ENCODE measurements at places on chromosomes 16 and 17.

DNA sequence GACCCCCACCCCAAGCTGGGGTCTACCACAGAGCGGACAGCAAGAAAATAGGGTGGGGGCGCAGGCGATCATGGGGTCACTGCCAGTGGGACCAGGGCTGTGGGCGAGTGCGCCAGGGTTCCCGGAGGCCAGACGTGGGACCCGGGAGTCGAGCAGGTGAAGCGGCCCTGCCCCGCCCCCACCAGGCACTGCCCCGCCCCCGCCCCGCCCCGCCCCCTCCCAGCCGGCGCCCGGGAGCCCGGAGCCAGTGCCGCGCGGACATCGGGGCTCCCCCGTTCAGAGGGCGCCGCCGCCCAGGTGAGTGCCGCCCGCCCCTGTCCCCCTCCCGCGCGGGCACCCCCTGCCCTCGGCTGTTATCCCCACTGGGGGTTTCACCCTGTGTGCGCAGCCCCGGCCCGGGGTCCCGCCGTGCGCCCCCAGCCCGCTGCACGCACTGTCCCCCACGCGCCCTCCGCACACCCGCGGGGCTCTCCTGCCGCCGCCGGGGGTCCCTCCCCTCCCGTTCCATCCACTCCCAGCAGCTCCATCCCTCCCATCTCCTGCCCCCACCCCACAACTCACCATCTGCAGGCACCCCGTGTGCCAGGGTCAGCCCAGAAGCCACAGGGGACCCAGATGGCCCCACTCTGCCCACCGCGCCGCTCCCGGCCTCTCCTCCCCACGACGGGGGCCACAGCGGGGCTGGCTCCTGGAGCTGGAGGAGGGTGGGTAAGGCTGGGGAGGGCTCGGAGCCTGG lies at the start of gene SSTR5:
Gene SSTR5 (plus strand): TSS at position 222 of the 736 bp plus-strand sequence. CDS start 6,122 bp downstream, outside the sequence.
- DNase-seq = no peak

DNA sequence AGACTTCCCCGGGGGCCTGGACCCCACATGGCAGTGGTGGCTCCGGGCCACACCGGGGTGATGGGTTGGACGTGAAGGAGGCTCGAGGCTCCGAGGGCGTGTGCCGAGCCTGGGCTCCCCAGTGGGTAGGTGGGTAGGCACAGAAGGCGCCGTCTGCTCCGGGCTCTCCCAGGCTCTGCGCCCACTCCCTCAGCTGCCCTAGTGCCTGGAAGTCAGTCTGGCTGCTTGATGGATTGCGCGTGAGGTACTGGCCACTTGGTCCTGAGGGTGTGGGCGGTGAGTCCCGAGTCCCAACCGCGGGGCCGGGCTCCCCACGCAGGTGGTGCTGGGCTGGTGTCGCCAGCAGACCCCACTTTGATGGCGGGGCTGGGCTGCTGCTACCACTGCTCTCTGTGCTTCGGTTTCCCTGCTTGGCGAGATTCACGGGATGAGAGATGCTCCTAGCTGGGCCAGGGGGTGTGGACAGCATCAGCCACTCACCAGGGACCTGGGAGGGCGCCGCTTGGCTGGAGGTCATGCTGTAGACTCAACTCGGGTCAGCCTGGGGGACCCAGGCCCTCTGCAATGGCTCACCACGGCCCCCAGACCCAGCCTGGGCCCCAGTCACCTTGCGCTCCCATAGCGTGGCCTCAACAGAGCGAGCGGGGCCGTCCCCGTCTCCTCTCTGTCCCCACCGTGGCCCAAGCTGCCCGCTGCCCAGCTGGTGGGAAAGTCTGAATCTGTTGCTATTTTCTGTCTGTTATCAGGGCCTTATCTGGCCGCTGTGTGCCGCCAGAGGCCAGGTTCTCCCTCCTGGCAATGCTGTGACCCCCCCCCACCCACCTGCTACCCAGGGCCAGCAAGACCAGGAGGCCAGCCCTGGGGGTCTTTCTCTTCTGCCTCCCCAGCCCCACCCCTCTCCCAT lies 26.1 kb downstream of the ZFPM1 start:
- no peak for DNase-seq

GRCh38 chr16:11046382-11046931 lies 102.1 kb downstream of the CLEC16A start:
- DNase-seq = no peak

GRCh38 chr16:569445-570254 lies at the start of gene PIGQ:
PIGQ (plus strand) TSS chr16:569968; CDS start chr16:574075, 4,107 bp downstream.
- DNase-seq = peak; percentile 51

DNA sequence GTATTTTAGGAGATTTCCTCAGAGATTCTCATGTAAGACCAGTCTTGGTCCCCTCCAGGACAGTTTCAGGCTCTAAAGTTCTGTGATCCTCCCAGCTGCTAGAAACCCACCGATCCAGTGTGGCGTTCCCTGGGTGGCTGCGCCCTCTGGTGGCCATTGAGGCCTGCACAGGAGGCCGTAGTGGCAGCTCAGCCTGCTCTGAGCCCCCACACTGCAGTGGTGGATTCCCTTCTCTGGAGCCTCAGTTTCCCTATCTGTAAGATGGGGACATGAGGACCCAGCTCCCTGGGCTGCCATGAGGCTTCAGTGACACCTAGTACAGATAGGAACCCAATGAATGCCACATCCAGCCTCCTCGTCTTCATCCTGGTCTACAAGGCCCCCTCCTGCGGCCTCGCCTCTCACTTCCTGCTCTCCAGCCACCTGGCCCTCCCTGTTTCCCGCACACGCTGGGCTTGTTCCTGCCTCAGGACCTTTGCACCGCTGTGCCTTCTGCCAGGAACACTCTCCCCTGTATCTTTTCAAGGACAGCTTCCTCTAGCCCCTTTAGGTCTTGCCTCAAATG lies 16.5 kb downstream of the CCDC102A start:
- peak; percentile 20 for DNase-seq

- DNase-seq = no peak
Observed at GRCh38 chr16:68366062-68366461, 55.2 kb downstream of the PRMT7 start.

DNA sequence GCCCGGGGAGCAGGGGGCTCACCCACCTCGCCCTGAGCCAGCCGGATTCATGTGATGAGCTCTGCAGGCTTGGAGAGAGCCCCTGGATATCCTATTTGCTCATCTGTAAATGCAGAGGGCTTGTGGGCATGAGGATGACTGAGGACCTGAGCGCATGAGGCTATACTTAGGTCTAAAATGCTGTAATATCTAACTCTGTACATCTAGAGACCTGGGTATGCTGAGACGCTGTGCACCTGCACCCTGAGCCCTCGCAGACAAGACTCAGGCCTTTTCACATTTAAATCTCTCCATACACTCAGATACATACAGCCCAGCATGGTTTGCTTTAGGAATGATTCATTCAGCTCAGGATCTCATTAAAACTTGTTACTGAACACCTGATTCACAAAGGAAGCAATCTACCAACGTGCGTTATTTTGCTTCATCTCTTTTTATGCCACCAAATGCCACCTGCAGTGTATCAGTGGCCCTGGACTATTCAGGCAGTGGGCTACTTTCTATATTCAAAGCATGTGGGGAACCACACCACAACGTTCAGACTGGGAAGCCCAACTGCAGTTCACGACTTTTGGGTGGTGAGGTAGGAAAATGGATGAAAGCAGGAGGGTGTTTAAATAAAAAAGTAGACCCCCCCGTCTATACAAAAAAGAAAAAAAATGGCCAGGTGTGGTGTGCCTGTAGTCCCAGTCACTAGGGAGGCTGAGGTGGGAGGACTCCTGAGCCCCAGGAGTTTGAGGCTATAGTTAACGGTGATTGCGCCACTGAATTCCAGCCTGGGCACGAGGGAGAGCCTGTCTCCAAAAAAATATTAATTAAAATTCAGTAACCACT lies 12.0 kb downstream of the USP7 start:
- no peak for DNase-seq

GRCh38 chr16:58472827-58473226 lies 27.1 kb upstream of the NDRG4 start:
- no peak for DNase-seq

DNA sequence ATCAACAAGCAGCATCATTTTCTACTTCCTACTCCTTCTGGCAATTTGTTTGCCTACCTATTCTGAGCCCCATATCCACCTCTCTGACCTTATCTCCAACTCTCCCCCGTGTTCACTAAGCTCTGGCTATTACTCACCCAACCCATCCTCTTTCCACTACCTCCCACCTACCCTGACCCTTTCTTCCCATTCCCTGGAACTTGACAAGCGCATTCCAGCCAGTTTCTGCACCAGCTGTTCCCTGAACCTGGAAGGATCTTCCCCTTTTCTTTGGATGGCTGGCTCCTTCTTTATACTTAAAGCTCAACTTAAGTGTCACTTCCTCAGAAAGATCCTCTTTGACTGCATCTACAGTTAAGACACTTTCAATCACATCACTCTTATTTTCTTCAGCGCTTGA lies 2.2 kb downstream of the DCUN1D3 start:
- DNase-seq = no peak

DNA sequence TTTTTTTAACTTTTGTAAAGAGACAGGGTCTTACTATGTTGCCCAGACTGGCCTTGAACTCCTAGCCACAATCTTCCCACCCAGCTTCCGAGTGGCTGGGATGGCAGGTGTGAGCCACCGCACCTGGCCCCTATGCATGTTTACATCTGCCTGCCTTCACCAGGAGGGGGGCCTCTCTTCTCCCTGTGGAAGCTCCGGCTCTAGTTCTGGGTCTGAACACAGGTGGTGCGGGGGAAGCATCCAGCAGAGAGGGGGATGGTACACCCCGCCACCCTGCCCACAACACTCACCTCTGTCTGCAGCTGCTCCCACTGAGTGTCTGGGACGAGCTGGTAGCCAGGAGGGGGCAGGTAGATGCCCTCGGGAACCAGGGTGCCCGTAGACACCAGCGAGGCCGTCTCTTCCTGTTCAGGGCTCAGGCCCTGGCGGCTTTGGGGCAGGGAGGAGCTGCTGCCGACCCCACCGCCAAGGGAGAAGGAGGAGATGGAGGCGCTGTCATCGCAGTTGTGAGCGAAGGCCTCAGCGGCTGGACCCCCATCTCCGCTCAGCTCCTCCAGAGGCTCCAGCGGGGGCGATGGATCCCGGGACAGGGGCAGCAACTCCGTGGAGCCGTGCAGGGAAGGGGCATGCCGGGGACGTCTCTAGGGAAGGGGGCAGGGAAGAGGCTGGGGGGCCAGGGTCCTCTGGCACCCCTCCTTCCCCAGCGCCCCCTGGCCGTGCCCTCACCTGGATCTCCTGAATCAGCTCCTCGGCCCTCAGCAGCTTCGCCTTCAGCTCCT lies 10.9 kb downstream of the RABEP2 start:
- DNase-seq = no peak

DNA sequence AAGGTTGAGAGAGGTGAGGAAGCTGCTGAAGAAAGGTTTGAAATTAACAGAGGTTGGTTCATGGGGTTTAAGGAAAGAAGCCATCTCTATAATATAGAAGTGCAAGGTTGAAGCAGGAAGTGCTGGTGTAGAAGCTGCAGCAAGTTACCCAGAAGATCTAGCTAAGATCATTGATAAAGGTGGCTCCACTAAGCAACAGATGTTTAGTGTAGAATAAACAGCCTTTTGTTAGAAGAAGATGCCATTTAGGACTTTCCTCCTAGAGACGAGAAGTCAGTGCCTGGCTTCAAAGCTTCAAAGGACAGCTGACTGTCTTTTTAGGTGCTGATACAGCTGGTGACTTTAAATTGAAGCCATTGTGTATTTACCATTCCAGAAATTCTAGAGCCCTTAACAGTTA lies 29.3 kb downstream of the GOSR1 start:
- DNase-seq = no peak

- no peak for DNase-seq
Observed at GRCh38 chr17:32970281-32970680, 21.4 kb upstream of the SPACA3 start.

GRCh38 chr16:69307091-69307490 lies 4.1 kb upstream of the VPS4A start:
- no peak for DNase-seq

GRCh38 chr17:8744086-8744785 lies 400 bp downstream of the CCDC42 start:
- no peak for DNase-seq

- no peak for DNase-seq
Observed at GRCh38 chr16:11556945-11557720, 29.6 kb downstream of the LITAF start.

- no peak for DNase-seq
Observed at GRCh38 chr16:89456419-89456959, 33.9 kb downstream of the ANKRD11 start.

- DNase-seq = no peak
Observed at GRCh38 chr16:1135459-1135825, 17.5 kb upstream of the CACNA1H start.

GRCh38 chr16:19338335-19338734 lies 52.8 kb downstream of the CLEC19A start:
- DNase-seq = no peak

GRCh38 chr17:72400863-72401262 lies 280.0 kb downstream of the SOX9 start:
- DNase-seq = no peak

- DNase-seq = no peak
Observed at GRCh38 chr16:15604460-15605440, 38.2 kb downstream of the MARF1 start.

DNA sequence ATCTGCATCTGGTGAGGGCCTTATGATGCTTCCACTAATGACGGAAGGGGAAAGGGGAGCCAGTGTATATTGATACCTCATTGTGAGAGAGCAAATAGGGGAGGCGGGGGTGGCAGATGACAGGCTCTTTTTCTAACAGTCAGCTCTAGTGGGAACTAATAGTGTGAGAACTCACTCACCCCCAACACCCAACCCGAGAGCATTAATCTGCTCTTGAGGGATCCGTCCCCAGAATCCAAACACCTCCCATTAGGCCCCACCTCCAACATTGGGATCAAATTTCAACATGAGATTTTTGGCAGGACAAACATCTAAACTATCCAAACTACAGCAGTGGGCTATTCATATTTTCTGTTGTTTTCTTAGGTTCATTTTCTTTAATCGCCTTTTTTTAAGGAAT lies 54.4 kb downstream of the BPTF start:
- DNase-seq = no peak

DNA sequence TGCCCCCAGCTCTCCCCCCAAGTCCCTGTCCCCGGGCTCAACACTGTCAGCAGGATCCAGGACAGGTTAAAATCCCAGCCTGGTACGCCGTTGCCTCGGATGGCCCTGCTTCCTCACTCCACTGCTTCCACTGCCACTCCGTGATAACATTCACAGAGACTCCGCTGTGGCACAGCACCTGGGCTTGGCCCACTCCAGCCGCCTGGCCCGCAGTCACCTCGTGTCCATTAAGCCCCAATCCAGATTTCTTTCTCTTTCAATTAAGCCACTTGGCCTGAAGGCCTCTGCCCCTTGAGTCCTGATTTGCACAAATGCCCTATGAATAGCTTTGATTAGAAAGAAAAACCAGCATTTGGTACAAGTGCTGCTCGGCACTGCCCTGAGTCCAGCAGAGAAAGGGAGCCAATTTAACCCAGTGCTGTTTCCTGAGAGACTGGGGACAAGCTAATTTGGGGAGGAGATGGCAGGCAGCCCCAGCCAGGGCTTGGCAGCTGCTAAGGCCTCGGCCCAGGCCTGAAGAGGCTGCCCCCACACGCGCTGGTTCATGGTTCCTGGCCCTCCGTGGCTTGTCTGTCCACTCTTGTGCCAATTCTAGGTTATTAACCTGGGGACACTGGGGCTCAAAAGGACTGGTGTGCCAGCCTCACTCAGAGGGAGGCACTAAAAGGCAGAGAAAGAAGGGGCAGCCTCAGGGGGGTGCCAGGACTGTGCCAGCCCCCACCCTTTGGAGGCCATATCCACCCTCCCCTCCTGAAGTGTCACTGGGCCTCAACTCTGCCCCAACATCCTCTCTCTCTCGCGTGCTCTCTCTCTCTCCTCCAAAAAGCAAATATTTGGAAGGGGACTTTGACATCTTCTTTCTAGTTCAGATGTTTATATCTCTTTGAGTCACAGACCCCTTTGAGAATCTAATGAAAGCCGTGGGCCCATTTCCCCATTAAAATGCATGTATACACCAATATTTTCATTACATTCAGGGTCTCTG lies 29.8 kb upstream of the SPPL2C start:
- no peak for DNase-seq
